ENCODE measurements at places on chromosomes 6 and 20. TPM values are rescaled to one million over a fixed set of nuclear protein-coding genes. Genes with fewer than 3 reads are reported as not detected.
A peak's percentile ranks its signal among the peaks of the same experiment; 100 is the strongest.

- no peak for DNase-seq
Measured at GRCh38 chr20:49561256-49561655, 6.7 kb downstream of the PTGIS start.

DNA sequence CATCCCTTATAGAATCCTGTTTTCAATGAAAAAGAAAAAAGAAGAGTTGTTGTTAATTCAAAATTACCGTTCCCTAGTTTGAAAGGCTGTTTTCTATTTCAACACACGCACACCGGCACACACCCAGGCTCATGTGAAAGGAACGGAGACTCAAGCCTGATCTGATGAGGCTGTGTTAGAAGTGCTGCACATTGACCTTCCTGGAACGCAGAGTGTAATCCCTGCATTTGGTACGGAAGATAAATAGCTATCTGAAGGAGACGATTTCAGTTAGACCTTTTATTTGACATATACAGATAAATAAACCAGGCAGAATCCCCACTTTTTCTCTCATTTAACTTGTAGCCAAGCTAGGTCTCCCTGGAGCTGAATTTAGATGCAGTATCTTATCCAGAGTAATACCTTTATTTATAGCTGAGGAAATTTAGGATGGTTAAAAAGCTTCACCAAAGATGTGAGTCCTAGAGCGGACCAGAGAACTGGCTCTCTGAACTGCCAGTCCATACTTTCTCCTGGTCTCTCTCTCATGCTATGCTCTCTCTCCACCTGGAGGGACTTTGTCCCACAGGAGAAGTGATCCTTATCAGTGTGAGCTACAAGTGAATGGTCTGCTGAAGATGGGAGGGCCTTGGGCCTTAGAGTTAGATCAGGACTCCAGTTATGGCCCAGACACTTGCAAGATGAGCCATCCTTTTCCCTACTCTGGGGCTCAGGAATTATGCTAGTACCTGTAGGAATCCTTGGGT, 30.6 kb downstream of the MAP3K4 start:
- DNase-seq: no peak

HLA-F gene
- 172 TPM for total RNA-seq

DNA sequence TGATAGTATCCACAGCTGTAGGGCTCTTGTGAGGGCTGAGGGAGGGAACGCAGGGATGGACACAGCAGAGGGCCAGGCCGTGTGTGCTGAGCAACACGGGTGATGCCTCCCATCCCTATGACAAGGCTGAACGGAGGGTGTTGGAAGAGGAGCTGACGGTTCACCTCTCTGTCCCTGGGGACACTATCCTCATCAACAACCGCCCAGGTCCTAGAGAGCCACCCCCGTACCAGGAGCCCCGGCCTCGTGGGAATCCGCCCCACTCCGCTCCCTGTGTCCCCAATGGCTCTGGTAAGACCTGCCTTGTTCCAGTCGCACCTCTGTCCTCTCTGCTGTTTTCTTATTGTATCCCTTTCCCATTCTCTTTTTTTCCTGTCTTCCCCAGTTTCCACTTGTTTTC, 10.1 kb downstream of the DDR1 start:
- no peak for DNase-seq

CDH4 gene
- total RNA-seq: 0.11 TPM

DNA sequence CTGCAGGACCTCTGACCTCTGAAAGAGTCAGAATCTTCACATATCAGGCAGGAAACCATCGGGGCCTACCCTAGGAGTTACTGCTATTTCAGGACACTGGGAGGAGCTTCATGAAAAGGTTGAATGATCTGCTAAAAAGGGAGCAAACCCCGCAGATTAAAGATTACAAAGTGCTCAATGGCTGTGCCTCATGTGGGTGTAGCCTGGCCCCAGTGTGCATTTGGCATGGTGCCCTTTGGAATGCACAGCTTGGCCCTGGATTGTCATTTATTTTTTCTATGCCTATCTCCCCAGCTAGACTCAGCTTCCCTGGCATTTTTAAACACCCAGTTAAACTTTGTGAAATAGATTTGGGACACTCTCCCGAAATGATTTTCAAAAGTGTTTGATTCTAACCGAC, 368.5 kb upstream of the SPTLC3 start:
- DNase-seq: no peak

IRF4 gene
- 439 TPM for total RNA-seq

GRCh38 chr20:57748601-57749130, 38.9 kb upstream of the PMEPA1 start:
- DNase-seq: peak; percentile 75

- no peak for DNase-seq
Measured at GRCh38 chr20:20204256-20204655, 151.9 kb downstream of the CFAP61 start.

DNA sequence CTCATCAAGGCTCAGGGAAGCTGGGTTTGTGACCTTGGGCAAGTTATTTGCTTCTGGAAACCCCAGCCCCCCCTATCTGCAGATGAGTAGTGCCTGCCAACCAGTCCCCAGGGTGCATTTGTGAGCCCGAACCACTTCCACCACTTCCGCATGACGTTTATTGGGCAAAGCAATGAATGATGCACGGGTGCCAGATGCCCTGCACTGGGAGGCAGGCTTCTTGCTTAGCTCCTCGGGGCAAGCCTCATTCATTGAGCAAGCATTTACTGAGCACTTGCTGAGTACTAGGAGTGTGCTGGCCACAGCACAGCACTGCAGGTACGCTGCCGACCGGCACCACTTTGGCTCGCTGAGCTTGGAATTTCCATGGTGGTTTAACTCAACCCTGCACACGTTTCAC, 60.2 kb downstream of the GNAS-AS1 start:
- peak; percentile 9 for DNase-seq

- no peak for DNase-seq
Measured at GRCh38 chr6:133286765-133287164, 45.6 kb downstream of the EYA4 start.

GRCh38 chr6:159953091-159953601, 15.7 kb upstream of the IGF2R start:
- DNase-seq: no peak

DNA sequence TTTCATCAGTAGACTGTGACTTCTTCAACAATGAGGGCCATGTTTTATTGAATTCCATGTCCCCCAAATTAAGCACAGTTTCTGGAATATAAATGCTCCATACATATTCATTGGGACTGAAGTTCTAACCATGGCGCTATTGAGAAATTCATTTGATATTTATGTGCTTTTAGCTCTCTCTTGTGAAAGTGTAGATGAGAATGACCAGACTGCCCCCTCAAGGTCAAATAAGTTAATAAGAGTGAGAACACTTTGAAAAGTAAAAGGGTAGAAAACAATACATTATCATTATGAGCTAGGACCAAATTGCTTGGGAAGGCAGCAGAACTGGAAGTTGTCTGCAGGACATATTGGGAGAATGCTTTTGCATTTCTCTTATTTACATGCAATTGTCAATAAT, 597.9 kb downstream of the EPM2A start:
- no peak for DNase-seq

GRCh38 chr6:36020154-36020553, 4.3 kb downstream of the SLC26A8 start:
- DNase-seq: no peak

- no peak for DNase-seq
Measured at GRCh38 chr6:383856-384255, 7.7 kb upstream of the IRF4 start.

GRCh38 chr6:74044417-74045096, 348.6 kb downstream of the CD109 start:
- no peak for DNase-seq

DNA sequence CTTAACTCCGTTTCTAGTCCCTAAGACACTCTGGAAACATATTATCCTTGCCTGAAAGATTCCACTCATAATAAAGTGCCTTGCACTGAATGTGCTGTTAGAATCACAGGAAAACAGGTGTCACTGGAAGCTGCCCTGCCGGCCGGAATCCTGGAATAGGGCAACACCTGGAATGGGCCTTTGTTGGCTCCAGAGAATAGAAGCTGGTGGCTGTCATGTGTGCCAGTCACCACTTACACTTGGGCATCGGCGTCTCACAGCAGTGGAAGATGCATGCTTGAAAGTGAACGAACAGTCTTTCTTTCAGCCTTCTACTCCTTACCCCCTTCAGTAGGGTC, 90.8 kb upstream of the AFDN start:
- no peak for DNase-seq

MAS1 gene
- not detected for total RNA-seq

- DNase-seq: peak; percentile 33
Measured at GRCh38 chr6:22036275-22036674, 260.6 kb downstream of the PRL start.

- DNase-seq: peak; percentile 64
Measured at GRCh38 chr6:52598123-52598823, 21.4 kb upstream of the TRAM2 start.

CGA gene
- not detected for total RNA-seq

DNA sequence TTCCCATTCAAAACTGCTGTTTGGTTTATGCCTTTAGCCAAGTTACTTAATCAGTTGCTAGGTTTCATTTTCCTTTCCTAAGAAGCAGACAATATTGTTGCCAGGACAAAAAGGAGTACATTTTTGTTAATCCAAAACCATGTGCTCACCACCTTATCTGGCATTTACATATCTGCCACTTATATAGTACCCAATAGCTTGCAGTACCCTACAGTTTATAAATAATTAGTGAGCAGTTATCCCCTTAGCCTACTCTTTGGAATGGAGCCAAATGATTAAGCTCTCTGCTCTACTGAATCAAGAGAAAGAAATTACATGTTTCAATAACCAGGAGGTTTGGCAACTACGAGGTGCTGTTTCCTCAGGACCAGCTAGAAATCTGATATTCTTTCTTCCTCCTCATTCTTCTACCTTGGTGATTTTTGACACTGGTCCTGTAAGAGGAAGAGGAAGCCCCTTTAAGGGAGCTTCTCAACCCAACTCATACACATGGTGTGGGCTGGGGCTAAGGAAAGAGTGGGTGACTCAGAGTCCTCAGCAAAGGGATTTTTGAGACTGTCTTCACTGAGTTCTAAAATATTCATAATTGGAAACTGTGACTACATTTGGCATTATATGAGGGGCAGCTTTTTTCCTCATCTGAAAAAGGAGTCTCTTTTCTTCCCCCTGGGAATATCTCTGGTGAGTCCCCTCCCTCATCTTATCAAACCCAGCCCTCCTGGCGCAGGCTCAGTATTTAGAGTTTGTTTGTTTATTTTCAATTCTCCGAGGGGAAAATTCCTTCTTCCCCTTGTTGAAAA, 1.5 kb downstream of the ZNFX1 start:
- peak; percentile 82 for DNase-seq

DNA sequence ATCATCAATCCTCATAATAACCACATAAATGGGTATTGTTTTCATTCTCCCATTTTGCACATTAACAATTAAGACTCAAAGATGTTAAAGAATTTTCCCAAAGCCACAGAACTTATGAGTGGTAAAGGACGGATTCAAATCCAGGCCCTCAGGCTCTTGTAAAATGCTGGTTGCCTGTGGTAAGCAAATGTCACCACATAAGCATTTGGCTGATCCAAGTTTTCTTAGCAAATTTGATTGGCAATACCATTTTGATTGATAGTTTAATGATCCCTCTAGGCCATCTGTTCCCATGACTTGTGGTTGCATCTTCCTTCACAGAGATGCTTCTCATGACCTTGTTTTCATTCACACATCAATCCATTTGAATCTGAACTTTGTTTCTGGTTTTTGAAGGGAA, 252.0 kb upstream of the RIN2 start:
- DNase-seq: no peak

RIMS1 gene
- not detected for total RNA-seq

DNA sequence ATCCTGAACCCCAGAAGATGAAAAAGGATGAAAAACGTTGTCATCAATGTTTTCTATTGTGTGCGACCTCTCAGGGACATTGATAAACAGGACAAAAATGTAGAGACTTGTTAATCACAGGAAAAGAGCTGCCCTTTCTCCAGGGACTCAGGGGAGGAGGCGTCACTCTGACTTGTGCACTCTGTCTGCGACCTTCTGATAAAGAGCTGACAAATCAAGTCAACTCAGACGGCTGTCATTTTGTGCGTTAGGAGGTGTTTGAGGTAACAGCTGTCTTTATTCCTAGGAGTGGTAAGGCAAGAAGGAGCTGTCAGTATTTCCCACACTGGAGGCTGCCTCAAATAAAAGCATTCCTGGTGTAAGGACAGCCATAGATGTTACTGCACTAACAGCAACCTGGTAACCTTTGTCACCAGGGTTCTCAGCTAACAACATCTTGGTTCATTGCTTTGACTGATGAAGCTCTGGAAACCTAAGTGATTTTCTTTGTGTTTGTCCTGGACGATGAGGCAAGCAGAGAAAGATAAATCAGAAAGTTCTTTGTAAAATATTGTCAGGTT, 38.6 kb upstream of the NXT1 start:
- no peak for DNase-seq

Data from activated CD8-positive, alpha-beta T cell treated with anti-CD3 and anti-CD28 coated beads for 36 hours (primary cell).